ENCODE measurements at places on chromosomes 11 and 22. TPM values are rescaled to one million over a fixed set of nuclear protein-coding genes. Genes with fewer than 3 reads are reported as not detected.

DNA sequence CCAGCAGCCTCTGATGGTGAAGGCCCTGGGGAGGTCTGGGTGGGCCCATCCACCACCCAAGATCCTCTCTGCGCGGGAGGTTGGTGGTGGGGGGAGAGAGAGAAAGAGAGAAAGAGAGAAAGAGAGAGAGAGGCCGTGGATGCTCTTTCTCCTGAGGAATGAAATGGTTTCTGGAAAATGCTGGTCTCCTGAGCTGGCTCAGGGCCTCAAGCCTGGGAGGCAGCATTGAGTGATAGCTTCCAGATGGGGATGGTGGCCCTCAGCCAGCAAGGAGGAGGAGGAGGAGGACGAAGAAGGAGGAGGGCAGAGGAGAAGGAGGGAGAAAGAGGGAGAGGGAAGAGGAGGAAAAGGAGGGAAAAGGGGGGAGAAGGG lies 4.6 kb downstream of the TSPAN32 start:
- DNase-seq: no peak

The CLMP gene
- 42.0 TPM for total RNA-seq

GRCh38 chr11:27518518-27518917 lies 11.9 kb upstream of the LIN7C start:
- DNase-seq: no peak

- DNase-seq: no peak
Measured at GRCh38 chr22:47437110-47437509, 674.7 kb downstream of the TBC1D22A start.

DNA sequence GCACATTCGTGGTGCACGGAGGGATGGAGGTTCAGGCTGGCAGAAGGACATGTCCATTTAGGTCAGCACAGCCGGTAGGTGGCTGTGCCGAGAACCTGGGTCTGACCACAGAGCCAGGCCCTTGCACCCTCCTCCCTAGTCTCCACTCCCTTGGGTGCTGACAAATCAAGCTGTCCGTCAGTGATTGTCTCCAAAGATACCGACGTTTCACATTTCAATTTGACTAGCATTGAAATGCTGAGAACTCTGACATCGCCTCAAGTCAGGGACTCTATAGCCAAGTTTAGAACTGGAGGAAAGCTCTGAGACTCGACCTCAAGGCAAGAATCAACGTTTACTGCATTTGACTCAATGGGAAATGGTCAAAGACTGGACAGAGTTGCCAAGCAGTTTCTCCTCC lies 1321.1 kb downstream of the TBC1D22A start:
- DNase-seq: no peak

GRCh38 chr11:103043826-103044678 lies 47.9 kb downstream of the DCUN1D5 start:
- no peak for DNase-seq

- no peak for DNase-seq
Measured at GRCh38 chr11:1757861-1758610, 5.7 kb downstream of the CTSD start.

DNA sequence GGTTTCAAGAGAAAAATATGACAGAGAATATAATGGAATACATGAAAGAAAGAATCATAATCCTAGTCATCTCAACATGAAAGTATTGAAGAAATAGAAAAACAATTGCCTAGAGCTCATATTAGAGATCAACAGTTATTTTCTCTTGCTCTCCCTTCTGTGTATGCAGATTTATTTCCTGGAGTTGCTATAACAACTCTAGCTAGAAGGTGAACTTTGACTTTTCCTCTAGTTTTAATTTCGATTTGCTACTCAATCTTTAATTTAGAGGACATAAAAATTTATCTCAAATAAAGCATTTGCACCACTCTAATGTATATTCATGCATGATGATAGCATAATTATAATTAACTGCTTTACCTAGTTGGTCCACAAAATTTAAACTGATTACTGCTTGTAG lies 84.6 kb upstream of the PICALM start:
- no peak for DNase-seq

DNA sequence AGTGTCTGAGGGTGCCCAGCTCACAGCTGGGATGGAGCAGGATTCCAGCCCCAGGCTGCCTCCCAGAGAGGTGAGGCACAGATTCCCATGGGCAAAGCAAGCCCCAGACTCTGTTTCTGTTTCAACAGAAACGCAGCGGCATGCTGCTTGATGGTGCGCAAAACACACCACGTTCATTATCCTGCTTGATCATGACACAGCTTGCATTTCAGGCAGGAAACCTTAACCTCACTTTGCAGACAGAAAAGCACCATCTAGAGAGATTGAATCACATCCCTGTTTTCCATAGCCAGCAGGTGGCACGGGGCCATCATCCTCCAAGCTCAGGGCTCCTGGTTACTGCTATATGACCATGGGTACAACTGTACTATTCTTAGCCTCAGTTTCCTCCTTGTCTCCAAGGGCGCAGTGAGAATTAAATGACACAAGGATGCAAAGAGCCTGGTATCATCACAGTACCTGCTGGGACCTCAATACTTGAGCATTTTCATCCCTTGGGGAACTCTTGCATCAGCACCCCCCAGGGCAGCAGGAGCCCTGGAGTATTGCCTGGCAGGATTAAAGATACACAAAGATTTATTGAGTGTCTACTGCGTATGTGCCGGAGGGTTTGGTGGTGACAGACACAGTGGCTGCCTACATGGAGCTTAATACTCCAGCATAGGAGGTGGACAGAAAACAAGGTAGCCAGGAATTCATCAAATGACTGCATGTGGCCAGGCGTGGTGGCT lies 110.0 kb downstream of the TP53I11 start:
- no peak for DNase-seq

The OR9G1 gene
- not detected for total RNA-seq

DNA sequence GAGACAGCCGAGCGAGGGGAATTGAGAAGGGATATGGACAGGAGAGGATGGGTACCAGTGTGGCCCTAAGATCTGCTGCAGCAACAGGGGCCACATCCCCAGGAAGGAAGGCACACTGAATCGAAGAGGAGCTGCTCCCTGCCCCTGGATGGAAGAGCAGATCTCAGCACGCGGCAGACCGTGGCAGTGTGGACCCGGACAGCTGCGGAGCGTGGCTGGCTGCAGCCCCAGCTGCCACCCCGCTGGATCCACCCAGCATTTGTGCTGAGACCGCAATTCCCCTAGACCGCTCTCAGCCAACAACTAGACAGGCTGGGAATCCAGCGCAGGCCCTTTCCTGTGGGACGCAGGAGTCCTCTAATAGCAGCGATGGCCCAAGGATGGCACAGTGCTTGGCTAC lies 94.7 kb downstream of the NECTIN1 start:
- DNase-seq: no peak

- DNase-seq: no peak
Measured at GRCh38 chr22:47810505-47811500, 1048.4 kb downstream of the TBC1D22A start.

The POU2F3 gene
- not detected for total RNA-seq

GRCh38 chr11:102592634-102593581 lies 32.2 kb downstream of the MMP20 start:
- no peak for DNase-seq

GRCh38 chr11:6395470-6396060 lies 5.3 kb downstream of the SMPD1 start:
- DNase-seq: peak; percentile 39

The UCP2 gene
- 5.0 TPM for total RNA-seq

The EIF4G2 gene
- 1,024 TPM for total RNA-seq

- no peak for DNase-seq
Measured at GRCh38 chr11:84628871-84629620, 998.1 kb downstream of the DLG2 start.

The MPEG1 gene
- 2.8 TPM for total RNA-seq

- DNase-seq: no peak
Measured at GRCh38 chr11:35663408-35663702, 780 bp downstream of the TRIM44 start.

DNA sequence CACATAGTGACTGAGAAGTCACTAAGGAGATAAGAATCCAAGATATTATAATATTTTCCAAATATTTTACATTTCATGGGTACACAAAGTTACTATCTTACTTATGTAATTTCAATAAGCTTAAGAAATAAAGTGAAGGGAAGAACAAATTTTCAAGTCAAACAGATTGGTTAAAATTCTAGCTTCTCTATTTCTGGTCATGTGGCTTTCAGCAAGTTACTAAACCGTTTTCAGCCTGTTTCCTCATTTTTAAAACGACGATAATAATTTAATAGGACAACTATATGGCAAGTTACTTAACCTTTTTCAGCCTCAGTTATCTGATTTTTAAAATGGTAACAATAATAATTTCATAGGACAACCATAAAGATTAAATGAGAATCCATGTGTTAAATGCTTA lies 15.6 kb downstream of the DCUN1D5 start:
- no peak for DNase-seq

- no peak for DNase-seq
Measured at GRCh38 chr11:120645639-120646038, 134.1 kb downstream of the GRIK4 start.

- DNase-seq: peak; percentile 11
Measured at GRCh38 chr11:57427727-57428082, 784 bp upstream of the SLC43A3 start.

GRCh38 chr11:76872959-76873827 lies 12.5 kb downstream of the ACER3 start:
- DNase-seq: no peak

- no peak for DNase-seq
Measured at GRCh38 chr11:19789835-19790710, 77.4 kb downstream of the NAV2 start.

- DNase-seq: no peak
Measured at GRCh38 chr11:69703453-69703767, 412 bp downstream of the FGF19 start.

The HTR3A gene
- 0.31 TPM for total RNA-seq

DNA sequence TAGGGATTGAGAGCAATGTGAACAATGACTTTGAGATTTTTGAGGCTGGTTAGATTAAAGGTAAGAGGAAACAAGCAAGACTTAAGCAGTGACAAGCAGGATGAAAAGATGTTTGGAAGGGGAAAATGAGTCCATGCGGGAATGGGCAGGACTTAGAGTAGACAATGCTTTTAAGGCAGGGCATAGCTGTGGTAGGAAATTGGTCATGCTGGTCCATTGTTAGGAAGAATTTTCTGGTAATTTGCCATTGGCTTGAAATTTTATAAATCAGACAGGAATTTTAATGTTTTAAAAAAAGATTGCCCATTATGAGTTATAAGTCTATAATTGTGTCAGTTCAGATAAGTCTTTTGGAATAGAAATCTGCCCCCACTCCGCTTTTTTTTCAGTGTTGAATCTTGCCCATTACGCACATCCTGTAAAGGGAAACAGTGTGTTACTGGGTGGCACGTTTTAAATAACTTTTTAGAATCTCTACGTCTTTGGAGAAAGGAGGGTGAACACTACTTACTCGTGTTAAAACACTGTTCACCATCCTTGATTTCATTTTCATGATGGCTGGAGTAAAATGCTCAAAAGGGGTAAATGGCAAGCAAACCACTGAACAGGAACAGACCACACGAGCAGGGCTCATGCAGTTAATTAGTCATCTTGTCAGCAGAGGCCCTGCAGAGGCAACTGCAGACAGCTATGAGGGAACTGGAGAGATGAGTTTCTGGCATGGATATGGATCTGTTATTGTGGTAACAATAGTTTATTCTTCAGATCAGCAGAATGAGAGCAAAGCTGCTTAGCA lies 25.0 kb downstream of the SWAP70 start:
- DNase-seq: peak; percentile 44

GRCh38 chr11:75475767-75476650 lies 43.0 kb upstream of the KLHL35 start:
- DNase-seq: no peak

- no peak for DNase-seq
Measured at GRCh38 chr11:117220999-117221774, 10.7 kb downstream of the PCSK7 start.

- DNase-seq: no peak
Measured at GRCh38 chr22:31477329-31477728, 12.3 kb downstream of the EIF4ENIF1 start.
